Activated CD8-positive, alpha-beta T cell treated with anti-CD3 and anti-CD28 coated beads for 36 hours (primary cell): ENCODE measurements at places on chromosomes 11 and 22. TPM values are rescaled to one million over a fixed set of nuclear protein-coding genes. Genes with fewer than 3 reads are reported as not detected.

The OR2AG2 gene
- 0.29 TPM for total RNA-seq

DNA sequence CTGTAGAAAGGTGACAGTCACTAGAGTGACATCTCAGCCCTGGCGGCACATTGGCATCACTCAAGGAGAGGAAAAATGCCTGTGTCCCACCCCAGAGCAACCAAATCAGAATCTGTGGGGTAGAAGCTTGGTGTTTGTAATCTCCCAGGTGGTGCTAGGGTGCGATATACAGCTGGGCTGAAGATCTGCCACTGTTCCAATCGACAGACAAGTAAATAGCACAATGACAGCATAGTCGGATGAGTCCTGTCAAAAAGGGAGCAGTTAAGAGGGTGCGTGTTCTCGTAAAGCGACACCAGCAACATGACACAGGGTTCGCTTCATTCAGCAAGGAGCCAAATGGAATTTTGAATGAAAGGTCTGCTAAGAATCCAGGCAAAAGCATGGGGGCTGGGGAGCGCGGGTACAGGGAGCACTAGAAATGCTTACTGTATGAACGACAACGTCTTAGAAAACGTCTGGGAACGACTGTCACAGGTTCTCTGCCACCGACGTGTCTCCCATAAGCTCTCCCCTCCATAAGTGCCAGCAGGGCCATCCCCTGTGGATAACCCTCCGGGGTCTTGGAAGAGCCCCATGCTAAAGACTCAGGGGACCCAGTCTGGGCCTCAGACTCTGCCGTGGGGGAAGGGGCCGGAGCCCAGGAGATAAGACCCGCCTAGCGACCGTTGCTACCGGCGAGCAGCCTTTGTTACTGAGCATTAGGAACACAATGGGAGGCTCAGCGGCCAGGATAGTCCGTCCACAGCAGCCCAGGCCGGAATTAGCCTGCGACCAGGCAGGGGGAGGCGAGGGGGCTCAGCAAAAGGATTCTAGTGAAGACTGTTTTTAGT, 20.8 kb downstream of the ADA2 start:
- peaks cover 8% of the 10 kb centered on the region for H3K4me1 ChIP-seq
- DNase-seq: no peak
- no peak overlapping the region for H3K4me3 ChIP-seq

The SLC22A8 gene
- not detected for total RNA-seq

The OR5A1 gene
- total RNA-seq: not detected

- no peak overlapping the region for H3K4me3 ChIP-seq
- no peak for DNase-seq
- H3K4me1 ChIP-seq: peaks cover 10% of the 10 kb centered on the region
- no peaks in the 10 kb centered on the region for H3K36me3 ChIP-seq
- H3K27me3 ChIP-seq: peaks cover 60% of the 10 kb centered on the region
These were observed 7.6 kb upstream of the LMO2 start for GRCh38 chr11:33899400-33900037.

DNA sequence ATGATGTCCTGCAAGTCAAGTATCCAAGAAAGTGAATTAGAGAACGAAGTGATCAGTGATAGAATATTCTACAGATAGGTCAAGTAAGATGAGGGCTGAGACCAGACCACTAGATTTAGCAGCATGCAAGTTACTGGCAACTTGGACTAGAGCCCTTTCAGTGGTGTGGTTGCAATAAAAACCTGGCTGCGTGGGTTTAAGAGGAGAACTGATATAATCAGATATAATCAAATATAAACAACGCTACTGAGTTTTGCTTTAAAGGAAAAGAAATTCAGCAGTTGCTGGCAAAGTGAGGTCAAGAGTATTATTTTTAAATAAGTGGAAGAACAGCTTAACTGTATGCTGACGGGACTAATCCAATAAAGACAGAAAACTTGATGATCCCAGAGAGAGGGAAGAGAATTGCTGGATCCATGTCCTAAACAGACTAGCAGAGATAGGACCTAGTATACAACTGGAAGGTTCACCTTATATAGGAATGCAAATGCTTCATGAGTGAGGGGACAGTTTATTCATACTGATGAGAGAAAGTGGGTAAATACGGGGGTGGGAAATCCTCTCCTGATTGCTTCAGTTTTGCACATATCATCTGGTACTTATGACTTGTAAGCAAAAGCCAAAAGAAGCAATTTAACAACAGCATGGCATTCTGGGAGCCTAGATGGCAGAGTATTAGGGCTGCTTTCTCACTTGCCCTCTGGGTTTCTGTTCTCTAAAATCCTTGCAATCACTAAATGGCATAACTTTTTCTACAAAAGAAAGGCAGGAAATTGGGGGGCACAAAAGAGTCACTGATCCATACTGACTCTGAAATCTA, 146.2 kb downstream of the RBFOX2 start:
- no peak overlapping the region for H3K27ac ChIP-seq
- H3K4me3 ChIP-seq: no peak overlapping the region
- H3K27me3 ChIP-seq: no peaks in the 10 kb centered on the region

The CSF2RB gene
- 0.29 TPM for total RNA-seq

DNA sequence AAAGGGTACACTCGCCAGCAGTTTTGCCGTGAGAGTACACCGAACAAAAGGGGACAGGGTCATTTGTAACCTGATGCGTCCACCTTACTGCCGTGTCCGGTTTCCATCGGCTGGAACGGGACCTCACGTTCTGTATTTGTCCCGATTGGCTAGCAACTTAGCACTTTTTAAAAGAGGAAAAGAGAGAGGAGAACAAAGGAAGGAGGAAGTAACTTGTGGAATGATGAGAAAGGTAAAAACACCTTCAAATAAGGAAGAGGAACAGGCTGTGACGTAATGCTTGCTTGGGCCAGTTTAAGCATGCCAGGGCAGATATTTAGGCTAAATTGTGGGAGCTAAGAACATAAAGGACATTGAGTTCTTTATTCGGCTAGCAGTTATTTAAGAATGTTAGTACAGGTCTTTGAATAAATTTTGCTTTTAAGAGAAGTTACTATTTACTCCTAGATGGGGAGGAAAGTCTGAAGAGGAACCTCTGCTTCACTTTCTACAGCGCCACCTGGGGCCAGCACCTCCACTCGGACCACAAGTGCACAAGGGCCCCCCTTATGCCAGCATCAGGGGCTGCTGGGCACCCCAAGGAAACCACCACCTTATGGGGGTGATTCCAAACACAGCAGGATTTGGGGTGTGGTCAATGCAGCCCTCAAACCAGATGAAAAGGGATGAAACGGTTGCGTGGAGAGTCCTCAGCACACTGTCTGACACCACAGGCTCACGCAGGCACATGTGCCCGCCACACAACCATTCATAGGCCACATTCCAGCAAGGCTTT, 5.8 kb downstream of the ARSA start:
- H3K4me3 ChIP-seq: peak overlapping the region; percentile 84
- peaks cover 40% of the 10 kb centered on the region for H3K4me1 ChIP-seq
- H3K27ac ChIP-seq: peak overlapping the region; percentile 99

The RPS6KA4 gene
- 26.0 TPM for total RNA-seq

DNA sequence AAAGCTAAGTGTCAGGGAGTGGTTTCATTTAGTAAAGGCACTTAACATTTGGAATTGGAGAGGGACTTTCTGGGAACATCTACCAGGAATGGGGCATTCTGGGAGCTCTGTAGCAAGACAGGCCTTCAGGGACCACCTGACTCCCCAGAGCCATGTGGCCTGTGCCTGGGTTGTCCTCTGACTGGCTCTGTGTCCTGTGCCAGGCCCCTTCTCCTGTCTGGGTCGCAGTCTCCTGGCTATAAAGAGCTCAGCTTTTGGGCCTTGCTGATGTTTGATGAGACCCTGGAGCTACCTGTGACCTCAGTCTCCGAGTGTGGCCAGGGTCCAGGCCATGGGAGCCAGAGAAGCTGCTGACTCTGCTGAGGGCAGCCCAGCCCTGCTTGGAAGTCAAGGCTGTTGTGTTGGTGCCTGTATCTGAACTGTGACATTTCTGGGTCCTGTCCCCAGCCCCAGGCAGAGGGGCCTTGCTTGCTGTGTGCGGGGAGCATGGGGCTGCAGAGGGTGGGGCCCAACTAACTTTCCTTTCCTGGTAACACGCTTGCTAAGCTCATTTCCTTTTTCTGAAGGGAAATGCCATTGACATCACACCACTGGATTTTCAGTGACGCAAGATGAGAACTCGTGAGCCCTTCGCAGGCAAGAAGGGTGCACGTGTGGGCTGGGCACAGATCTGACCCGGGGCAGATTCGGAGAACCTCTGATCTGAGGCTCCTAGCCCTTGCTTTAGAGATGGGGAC, 41.3 kb downstream of the LRRC32 start:
- H3K4me3 ChIP-seq: peak overlapping the region; percentile 61
- peak overlapping the region; percentile 93 for H3K27ac ChIP-seq
- DNase-seq: peak; percentile 86
- peaks cover 18% of the 10 kb centered on the region for H3K36me3 ChIP-seq
- peaks cover 2% of the 10 kb centered on the region for H3K27me3 ChIP-seq

DNA sequence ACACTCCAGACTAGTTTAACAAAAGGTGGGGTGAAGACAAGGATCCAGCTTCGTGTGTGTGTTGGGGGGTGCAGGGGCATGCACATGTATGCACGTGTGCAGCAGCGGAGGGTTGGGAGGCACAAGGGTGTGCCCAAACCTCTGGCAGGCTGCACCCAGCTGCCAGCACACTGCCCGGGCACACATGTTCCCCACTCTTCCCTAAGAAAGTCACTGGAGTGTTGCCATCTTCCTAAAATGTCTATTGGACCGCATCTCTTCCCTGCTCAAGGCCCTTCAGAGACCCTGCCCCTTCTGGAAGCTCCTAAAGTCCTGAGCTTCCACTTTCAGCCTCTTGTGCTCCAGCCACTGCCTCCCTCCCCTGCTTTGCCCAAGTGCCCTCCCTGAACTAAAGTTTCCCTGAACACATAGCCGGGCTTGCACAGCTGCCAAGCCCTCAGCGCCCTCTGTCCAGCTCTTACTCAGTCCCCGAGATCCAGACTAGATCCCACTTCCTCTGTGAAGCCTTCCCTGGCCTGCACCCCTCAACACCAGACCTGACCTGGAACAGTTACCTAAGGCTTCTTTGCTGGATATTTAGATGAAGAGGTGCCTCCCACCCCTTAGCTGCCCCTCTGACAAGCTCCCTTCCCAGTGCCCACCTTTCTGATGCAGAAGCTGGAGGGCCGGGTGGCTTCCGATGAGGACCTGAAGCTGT, 6.0 kb downstream of the CFL1 start:
- H3K36me3 ChIP-seq: peaks cover 59% of the 10 kb centered on the region
- H3K4me3 ChIP-seq: no peak overlapping the region
- H3K27me3 ChIP-seq: no peaks in the 10 kb centered on the region
- no peak for DNase-seq
- H3K27ac ChIP-seq: peak overlapping the region; percentile 57

The APOBEC3B gene
- total RNA-seq: 5.0 TPM

The B3GAT1 gene
- not detected for total RNA-seq

- no peak overlapping the region for H3K27ac ChIP-seq
- no peaks in the 10 kb centered on the region for H3K27me3 ChIP-seq
- no peak overlapping the region for H3K4me3 ChIP-seq
- peaks cover 26% of the 10 kb centered on the region for H3K4me1 ChIP-seq
These were observed 62.6 kb downstream of the TRAF6 start for GRCh38 chr11:36447514-36447913.

- H3K27ac ChIP-seq: no peak overlapping the region
- no peaks in the 10 kb centered on the region for H3K4me1 ChIP-seq
These were observed 285.1 kb upstream of the CCDC90B start for GRCh38 chr11:83571302-83571701.

- no peaks in the 10 kb centered on the region for H3K27me3 ChIP-seq
- H3K4me1 ChIP-seq: peaks cover 32% of the 10 kb centered on the region
- peak within 1 kb of the TSS; percentile 87 for H3K27ac ChIP-seq
- DNase-seq: no peak
- peak within 1 kb of the TSS; percentile 92 for H3K4me3 ChIP-seq
These were observed at the start of gene C11orf68 for GRCh38 chr11:65918211-65919140. Gene C11orf68 (minus strand): TSS chr11:65919062. CDS start chr11:65919031, 31 bp downstream.

DNA sequence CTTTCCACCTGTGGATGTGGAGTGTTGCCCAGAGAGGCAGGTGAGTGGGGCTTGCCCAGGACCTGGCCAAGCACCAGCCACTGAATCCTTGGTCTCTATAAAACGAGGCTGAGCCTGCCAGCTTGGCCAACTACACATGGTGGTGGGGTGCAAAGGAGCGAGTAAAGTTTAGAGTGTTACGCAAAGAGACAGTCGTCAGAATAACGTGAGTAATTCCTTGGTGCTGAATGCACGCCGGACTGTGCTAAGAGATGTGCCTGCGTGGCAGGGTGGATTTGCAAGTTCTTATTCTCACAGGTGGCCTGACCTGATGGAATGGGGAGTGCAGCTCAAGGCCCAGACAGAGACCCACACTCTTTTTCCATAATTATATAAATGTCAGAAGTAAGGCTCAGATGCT, 88.6 kb upstream of the B3GAT1 start:
- H3K27ac ChIP-seq: no peak overlapping the region
- no peak for DNase-seq
- peaks cover 3% of the 10 kb centered on the region for H3K27me3 ChIP-seq
- no peak overlapping the region for H3K4me3 ChIP-seq
- no peaks in the 10 kb centered on the region for H3K4me1 ChIP-seq
- no peaks in the 10 kb centered on the region for H3K36me3 ChIP-seq

GRCh38 chr11:67265633-67266448, 432 bp upstream of the GRK2 start:
- no peaks in the 10 kb centered on the region for H3K27me3 ChIP-seq
- H3K4me1 ChIP-seq: peaks cover 62% of the 10 kb centered on the region
- peak overlapping the region; percentile 61 for H3K27ac ChIP-seq

- peak overlapping the region; percentile 71 for H3K27ac ChIP-seq
- DNase-seq: peak; percentile 10
- peaks cover 34% of the 10 kb centered on the region for H3K4me1 ChIP-seq
- peaks cover 6% of the 10 kb centered on the region for H3K36me3 ChIP-seq
- H3K27me3 ChIP-seq: no peaks in the 10 kb centered on the region
These were observed 987 bp upstream of the NCR3LG1 start for GRCh38 chr11:17350455-17351171.

The MRGPRF gene
- not detected for total RNA-seq

DNA sequence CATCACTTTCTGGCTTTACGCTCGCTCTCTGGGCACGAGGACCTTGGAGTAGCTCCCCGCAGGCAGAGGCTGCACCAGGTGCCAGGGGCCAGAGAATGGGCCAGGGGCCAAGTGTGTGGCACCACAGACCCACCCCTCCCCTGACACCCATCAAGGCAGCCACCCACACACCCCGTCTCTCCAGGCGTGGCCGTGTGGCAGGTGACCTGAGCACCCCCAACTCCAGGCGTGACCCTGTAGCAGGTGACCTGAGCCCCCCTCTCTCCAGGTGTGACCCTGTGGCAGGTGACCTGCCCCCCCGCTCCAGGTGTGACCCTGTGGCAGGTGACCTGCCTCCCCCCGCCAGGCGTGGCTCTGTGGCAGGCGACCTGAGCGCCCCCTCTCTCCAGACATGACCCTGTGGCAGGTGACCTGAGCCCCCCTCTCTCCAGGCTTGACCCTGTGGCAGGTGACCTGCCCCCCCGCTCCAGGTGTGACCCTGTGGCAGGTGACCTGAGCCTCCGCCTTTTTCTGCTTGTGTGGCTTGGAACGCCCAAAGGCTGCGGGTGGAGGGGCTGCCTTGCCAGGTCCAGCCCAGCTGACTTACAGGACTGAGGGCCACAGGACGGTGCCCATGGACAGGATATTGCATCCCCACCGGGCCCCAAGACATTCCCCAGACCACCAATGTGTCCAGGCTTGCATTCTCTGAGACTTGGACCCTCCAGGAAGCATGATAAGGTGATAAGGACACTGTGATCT, 667.2 kb downstream of the BRD1 start:
- H3K27me3 ChIP-seq: no peaks in the 10 kb centered on the region
- H3K27ac ChIP-seq: no peak overlapping the region
- DNase-seq: no peak
